ENCODE measurements at places on chromosomes 3 and 15. TPM values are rescaled to one million over a fixed set of nuclear protein-coding genes. Genes with fewer than 3 reads are reported as not detected.

The NEK11 gene
- 4.4 TPM for total RNA-seq

The DZIP1L gene
- 9.8 TPM for total RNA-seq

The CD276 gene
- 80.8 TPM for total RNA-seq

The GHRL gene
- not detected for total RNA-seq

The ABI3BP gene
- 1.7 TPM for total RNA-seq

The ASB14 gene
- total RNA-seq = not detected

The ITGA11 gene
- total RNA-seq = 2.4 TPM

The THPO gene
- 0.15 TPM for total RNA-seq

The CRYBG3 gene
- 5.4 TPM for total RNA-seq

The CNBP gene
- 346 TPM for total RNA-seq

The ZBED2 gene
- total RNA-seq = 0.22 TPM

The CAPN3 gene
- 0.34 TPM for total RNA-seq

The PRRT3 gene
- total RNA-seq = 1.9 TPM

The ATP11B gene
- 12.2 TPM for total RNA-seq

The CCR9 gene
- not detected for total RNA-seq

The PIERCE2 gene
- total RNA-seq = 4.2 TPM

The SEMA3F gene
- total RNA-seq = 11.5 TPM

The SH2D7 gene
- not detected for total RNA-seq

The CD200 gene
- not detected for total RNA-seq

The ADCY5 gene
- total RNA-seq = 0.34 TPM

The STAB1 gene
- total RNA-seq = 0.16 TPM

The OR5K2 gene
- total RNA-seq = not detected

The PCSK6 gene
- total RNA-seq = 10.2 TPM

The RETNLB gene
- total RNA-seq = not detected

The CTXND1 gene
- not detected for total RNA-seq

The SLC35A5 gene
- total RNA-seq = 15.8 TPM

The ST8SIA2 gene
- total RNA-seq = 0.23 TPM

The IMPG2 gene
- not detected for total RNA-seq

The TTLL13 gene
- 0.12 TPM for total RNA-seq

The CCR3 gene
- total RNA-seq = not detected

The EMC7 gene
- 139 TPM for total RNA-seq

The ZNF662 gene
- not detected for total RNA-seq

The ROBO2 gene
- not detected for total RNA-seq

The CSTA gene
- total RNA-seq = 1.3 TPM

The CAMKV gene
- total RNA-seq = 0.21 TPM

The ZNF660 gene
- not detected for total RNA-seq

The RYR3 gene
- total RNA-seq = not detected

The CCDC54 gene
- not detected for total RNA-seq

The WDR93 gene
- 0.25 TPM for total RNA-seq

The ALPK3 gene
- total RNA-seq = 0.14 TPM

The SEMA5B gene
- 0.33 TPM for total RNA-seq

The TAGLN3 gene
- not detected for total RNA-seq

The PAQR5 gene
- 97.0 TPM for total RNA-seq

The CELSR3 gene
- 4.4 TPM for total RNA-seq

The CDV3 gene
- total RNA-seq = 107 TPM

The TMEM39A gene
- total RNA-seq = 22.1 TPM

The ZPLD1 gene
- not detected for total RNA-seq

The SLC35G2 gene
- 28.0 TPM for total RNA-seq

The SHC4 gene
- total RNA-seq = 0.74 TPM

The NOX5 gene
- 0.30 TPM for total RNA-seq

The GABRA5 gene
- 102 TPM for total RNA-seq

The GASK1A gene
- not detected for total RNA-seq

The FOXB1 gene
- total RNA-seq = not detected

The KNL1 gene
- total RNA-seq = 5.3 TPM
